NCI-H526 treated with DMSO at 0.1 percent for 48 hours (cell line): ENCODE measurements at places on chromosomes 16 and 17.

DNA sequence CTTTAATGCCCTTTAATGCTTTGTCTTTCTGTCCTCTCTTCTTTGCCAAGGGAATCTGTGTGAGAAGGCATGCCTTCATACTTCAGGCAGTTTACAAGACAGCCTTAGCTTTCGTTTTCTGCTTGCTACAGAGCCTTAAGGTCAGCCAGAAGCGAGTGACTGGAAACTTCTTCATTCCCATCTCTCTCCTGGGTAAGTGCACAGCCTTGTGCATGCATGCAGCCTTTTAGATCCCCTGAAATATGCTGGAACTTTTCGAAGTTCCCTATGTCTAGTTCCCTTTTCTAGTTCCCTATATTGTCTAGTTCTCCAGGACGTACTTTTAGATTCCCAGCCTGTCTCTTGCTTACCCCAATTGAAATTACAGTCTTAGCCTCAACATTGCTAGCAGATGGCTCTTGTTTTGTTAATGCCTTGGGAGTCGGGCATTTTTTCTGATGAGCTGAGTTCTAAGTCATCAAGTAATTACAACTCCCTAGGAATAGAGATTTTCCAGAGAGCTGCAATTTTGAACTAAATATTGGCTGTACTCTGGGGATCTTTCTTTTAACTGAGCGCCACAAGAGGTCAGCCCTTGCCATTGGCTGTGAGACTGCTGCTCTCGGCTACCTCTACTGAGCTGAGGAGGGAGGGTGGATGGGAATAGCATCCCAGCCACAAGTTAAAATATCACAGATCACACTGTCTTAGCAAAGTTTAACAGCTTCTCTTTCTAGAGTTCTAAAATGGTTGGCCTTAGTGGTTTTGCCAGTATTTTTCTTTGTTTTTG is 22.7 kb upstream of the PPM1D start:
- DNase-seq = no peak

DNA sequence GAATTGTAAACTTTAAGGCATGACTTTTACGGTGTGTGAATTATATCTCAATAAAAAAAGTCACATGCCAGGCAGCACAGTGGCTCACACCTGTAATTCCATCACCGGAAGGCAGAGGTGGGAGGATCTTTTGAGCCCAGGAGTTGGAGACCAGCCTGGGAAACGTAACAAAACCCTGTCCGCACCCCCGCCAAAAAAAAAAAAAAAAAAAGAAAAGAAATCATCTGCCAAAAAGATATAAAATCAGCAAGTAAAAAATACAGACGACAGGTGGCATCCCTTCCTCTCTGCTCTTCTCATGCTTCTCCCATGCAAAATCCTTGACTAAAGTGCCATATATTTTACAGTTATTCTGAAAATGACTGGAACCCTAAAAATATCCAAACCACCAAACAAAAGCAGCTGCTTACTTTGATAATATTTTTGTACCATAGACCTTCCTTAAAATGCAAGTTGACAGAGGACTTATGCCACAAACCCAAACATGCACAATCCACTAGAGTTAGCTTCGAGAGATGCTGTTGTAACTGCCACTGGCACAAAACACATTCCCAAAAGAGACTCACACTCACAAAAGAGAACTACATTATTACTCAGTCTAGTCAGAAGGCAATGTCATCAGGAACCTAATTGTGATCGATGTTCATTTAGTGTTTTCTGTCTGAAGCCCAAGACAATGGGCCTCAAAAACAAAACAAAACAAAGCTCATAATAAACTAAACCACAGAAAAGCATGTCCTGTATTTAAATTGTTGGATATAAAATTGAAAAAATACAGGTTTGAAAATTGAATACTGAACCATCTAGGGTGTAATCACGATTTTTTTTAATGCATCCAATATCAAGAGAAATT is 2.4 kb downstream of the CRLF3 start:
- no peak for DNase-seq

GRCh38 chr17:81823820-81824550 is 9.1 kb downstream of the MCRIP1 start:
- DNase-seq = no peak

- no peak for DNase-seq
Measured at GRCh38 chr17:78230252-78230962, 1.0 kb upstream of the TMEM235 start.

GRCh38 chr17:76495663-76496400 is 5.4 kb downstream of the RHBDF2 start:
- no peak for DNase-seq
